Activated CD4-positive, alpha-beta memory T cell treated with anti-CD3 and anti-CD28 coated beads, Interleukin-2, amount 10 ng/mL, durations not matched to agents 7 days and 5 days (primary cell): ENCODE measurements at places on chromosomes 7 and 10. TPM values are rescaled to one million over a fixed set of nuclear protein-coding genes. Genes with fewer than 3 reads are reported as not detected.

The VIM gene
- 2,607 TPM for total RNA-seq

The DNAJB6 gene
- 97.1 TPM for total RNA-seq

The HOXA7 gene
- not detected for total RNA-seq

The PTCD1 gene
- total RNA-seq: 6.6 TPM

The ICA1 gene
- total RNA-seq: 2.2 TPM

The WDR37 gene
- 31.6 TPM for total RNA-seq

The MOSPD3 gene
- total RNA-seq: 53.3 TPM

The MMD2 gene
- total RNA-seq: not detected

The LRRD1 gene
- total RNA-seq: not detected

The GPR37 gene
- total RNA-seq: not detected

The GLI3 gene
- not detected for total RNA-seq

The MRLN gene
- total RNA-seq: not detected

The ZNF282 gene
- total RNA-seq: 66.1 TPM

The TLX1 gene
- total RNA-seq: not detected

The OR9A2 gene
- not detected for total RNA-seq

The C10orf105 gene
- 0.33 TPM for total RNA-seq

The GDF2 gene
- not detected for total RNA-seq

The CYP2W1 gene
- total RNA-seq: not detected

The PRSS1 gene
- total RNA-seq: not detected

The C7orf33 gene
- not detected for total RNA-seq

The TBX20 gene
- total RNA-seq: 0.45 TPM

The THNSL1 gene
- total RNA-seq: 2.4 TPM

The IFIT3 gene
- 72.6 TPM for total RNA-seq

The LLCFC1 gene
- total RNA-seq: not detected

The SYT15B gene
- total RNA-seq: not detected

The STEAP4 gene
- total RNA-seq: not detected

The OSBPL3 gene
- total RNA-seq: 99.9 TPM

The GARIN1A gene
- 0.25 TPM for total RNA-seq

The PRTFDC1 gene
- 1.7 TPM for total RNA-seq

The MNX1 gene
- total RNA-seq: not detected

The ZNF425 gene
- 1.1 TPM for total RNA-seq
